ENCODE measurements at places on chromosomes 6 and 20.

DNA sequence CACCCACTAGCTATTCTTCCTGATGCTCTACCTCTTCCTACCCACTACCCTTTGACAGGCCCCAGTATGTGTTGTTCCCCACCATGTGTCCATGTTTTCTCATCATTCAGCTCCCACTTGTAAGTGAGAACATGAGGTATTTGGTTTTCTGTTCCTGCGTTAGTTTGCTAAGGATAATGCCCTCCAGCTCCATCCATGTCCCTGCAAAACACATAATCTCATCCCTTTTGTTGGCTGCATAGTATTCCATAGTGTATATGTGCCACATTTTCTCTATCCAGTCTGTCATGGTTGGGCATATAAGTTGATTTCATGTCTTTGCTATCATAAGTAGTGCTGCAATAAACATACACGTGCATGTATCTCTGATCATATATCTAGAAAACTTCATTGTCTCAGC, 218.3 kb upstream of the STXBP5 start:
- DNase-seq, result no peak

- DNase-seq, result no peak
Measured at GRCh38 chr20:39259010-39259803, 297.1 kb downstream of the DHX35 start.

GRCh38 chr6:166258854-166259276, 49.3 kb downstream of the PRR18 start:
- DNase-seq, result no peak

DNA sequence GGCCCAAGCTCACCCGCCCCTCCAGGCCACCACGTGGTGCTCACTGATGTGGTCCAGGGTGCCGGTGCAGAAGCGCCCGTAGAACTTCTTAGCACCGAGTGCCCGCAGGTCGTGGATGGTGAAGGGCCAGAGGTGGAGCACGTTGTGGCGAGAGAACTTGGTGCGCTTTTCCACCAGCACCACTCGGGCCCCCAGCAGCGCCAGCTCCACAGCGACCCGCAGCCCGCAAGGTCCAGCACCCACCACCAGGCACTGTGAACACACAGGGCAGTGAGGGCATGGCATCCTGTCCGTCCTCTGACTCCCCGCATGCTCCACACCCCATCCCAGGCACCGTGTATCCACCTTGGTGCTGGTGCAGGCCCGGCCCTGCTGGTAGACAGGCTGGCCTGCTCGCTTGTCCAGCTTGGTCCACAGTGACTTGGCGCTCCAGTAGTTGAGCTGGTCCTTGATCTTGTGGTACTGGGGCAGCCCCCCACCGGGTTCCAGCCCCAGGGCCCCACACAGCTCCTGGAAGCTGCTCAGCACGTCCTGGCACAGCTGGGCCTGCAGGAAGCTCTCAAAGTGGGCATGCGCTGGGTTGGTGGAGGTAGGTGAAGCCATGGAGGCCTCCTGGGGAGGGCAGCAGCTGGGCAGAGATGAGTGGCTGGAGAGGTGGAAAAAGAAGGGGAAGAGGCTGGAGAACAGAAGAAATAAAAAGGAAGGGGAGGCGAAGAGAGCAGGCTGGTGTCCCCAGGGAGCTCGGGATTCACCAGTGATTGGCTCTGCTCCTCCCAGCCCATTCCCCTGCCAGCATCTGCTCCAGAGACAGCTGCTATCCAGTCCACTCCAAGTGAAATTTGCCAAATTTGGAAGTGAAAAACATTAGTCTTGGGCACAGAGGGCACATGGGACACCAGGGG, 1.7 kb downstream of the MICAL1 start:
- no peak for DNase-seq

DNA sequence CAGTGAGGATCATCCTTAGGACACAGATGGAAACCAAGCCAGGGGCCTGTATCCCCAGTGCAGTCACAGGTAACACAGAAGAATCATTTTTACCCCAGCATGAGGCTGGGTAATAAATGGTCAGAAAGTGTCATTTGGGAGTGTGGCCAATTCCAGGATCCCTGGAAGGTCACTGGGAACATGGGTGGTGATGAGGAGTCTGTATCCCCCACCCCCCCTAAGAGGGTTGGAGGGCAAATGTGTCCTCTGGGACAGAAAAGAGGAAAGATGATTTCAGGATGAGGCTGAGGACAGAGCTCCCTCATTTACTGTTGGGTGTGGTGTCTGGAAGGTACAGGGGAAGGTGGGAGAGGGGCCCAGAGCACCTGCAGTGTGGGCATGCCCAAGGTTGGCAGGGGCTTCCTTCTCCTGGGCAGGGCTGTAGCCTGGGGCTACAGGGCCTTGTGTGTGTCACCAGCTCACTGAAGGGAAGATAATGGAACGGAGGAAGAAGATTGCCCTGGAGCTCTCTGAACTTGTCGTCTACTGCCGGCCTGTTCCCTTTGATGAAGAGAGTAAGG, 34.5 kb downstream of the PLCG1 start:
- DNase-seq, result no peak

DNA sequence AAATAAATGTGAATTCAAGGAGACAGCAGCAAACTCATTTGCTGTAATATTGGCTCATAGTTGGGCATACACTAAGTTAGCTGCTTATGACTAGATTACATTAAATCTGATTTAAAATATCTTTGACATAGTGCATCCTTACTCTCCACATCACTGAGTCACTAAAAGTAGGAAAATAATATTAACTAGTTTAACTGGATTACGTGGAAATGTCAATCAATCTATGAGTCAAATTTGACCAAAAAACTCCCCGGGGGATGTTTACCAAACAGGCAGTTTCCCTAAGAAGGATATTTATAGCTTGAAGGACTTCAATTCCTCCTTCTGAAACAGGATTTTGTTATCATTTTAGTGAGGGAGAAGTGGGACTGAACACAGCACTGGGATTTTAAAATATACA, 366.5 kb downstream of the ESR1 start:
- DNase-seq, result no peak

- no peak for DNase-seq
Measured at GRCh38 chr6:148351309-148351708, 8.7 kb downstream of the SASH1 start.

DNA sequence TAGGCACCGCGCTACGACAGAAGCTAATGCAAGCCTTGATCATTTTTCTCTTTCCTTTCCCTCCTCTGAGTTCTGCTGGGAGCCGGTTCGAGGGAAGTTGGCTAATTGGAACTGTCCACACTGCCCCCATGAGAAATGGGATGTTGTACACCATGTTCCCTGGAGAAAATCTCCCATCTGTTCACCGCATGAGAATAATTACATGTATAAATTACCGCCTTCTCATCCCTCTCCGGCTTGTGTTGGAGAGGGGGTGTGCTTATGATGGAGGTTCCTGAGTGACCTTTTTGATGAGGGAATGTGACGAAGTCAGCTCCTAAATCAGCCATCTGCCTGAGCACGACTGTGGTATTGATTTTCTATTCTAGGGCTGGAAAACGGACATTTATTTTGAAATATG, 320.2 kb upstream of the SULF2 start:
- DNase-seq, result no peak

DNA sequence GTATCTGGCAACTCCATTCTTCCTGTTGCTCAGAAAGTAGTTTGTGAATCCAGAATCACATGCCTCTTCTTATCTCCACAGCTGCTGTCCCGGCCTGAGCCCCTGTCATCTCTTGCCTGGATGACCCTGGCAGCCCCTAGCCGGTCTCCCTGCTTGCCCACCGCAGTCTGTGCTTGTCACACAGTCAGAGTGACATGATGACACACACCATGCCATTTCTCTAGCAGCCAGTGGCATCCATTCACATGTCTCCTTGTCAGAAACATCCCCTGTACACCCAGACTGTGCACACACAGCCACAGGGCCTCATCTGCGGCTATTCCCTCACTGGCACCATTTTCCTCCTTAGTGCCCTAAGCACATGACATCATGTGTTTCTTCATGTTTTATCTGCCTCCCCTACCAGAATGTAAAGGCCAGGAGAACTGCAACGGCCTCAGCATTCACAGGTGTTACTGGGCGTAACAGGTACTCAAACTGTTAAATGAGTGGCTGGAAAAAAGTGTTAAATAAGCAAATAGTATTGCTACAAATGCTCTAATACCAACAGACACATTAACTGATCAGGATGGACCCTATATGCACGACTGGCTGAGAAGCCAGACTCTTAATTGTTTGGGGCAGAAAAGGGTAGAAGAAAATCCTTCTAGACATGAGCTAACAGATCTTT, 9.6 kb downstream of the ABHD12 start:
- DNase-seq, result no peak

GRCh38 chr6:15527838-15528617, 134.8 kb downstream of the DTNBP1 start:
- DNase-seq, result no peak

DNA sequence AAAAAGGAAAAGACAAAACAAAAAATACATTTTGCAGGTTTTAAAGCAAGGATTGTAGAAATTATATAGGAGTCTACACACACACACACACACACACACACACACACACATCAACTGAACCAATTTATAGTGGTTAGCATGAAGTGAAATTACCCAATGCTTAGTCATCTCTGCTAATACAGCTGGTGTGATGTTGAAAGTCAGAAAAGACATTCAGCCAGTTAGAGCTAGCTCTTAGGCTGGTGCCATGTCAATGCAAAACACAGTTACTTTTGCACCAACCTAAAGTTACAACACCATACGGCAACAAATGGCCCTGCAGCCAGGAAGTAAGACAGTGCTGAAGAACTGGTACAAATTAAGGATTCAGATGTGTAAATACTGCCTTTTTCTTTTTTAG, 15.2 kb downstream of the FAM210B start:
- peak; percentile 10 for DNase-seq

DNA sequence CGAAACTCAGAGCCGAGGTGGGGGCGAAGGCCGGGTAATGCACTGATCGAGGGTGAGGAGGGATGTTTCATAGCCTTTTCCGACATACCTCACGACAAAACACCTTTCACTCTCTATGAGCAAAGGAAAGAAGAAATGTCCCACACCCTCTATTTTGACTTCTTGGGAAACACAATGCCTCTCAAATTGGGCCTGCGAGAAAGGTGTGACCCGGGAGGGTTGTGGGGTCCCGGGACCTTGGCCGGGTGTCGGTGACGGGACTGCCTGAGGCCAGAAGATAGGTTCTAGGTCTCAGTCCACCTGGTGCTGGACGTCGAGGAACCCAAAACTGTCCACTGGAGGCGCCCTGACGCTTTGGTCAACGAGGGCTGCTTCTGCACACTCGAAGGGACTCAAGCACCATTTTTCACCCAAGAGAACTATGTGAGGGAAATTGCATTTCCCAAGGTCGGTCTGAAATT, 41.1 kb upstream of the OSTM1 start:
- DNase-seq, result peak; percentile 36

- no peak for DNase-seq
Measured at GRCh38 chr6:82608781-82609180, 245.2 kb downstream of the TPBG start.

- DNase-seq, result peak; percentile 47
Measured at GRCh38 chr6:134534708-134535149, 216.8 kb upstream of the SGK1 start.

- DNase-seq, result no peak
Measured at GRCh38 chr20:6053776-6054688, at the start of gene LRRN4. LRRN4 (minus strand) TSS chr20:6054060; CDS start chr20:6052799, 1,261 bp downstream.

- no peak for DNase-seq
Measured at GRCh38 chr6:31510007-31510406, 12.1 kb downstream of the MICB start.

- DNase-seq, result no peak
Measured at GRCh38 chr6:165963750-165964149, 203.9 kb downstream of the TBXT start.

GRCh38 chr6:16644540-16645250, 116.6 kb downstream of the ATXN1 start:
- DNase-seq, result no peak

GRCh38 chr6:39140556-39141167, 25.7 kb upstream of the SAYSD1 start:
- no peak for DNase-seq

DNA sequence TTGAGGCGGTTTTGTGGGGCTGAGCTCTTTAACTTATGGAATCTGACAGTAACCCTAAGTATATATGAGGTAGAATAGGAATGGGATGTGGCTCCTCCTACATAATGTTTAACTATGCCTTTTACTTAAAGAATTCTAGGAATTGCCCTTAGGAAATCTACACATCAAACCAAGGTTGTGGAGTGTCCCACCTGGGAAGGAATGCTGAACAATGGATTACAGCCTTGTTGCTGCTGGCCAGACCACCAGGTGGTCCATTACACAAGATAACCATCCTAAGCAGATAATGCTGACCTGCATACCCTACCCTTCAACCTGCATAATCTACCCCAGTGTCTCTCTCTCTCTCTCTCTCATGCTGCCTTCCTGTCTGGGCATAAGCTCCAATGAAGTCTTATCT, 35.0 kb upstream of the SLC22A16 start:
- no peak for DNase-seq

DNA sequence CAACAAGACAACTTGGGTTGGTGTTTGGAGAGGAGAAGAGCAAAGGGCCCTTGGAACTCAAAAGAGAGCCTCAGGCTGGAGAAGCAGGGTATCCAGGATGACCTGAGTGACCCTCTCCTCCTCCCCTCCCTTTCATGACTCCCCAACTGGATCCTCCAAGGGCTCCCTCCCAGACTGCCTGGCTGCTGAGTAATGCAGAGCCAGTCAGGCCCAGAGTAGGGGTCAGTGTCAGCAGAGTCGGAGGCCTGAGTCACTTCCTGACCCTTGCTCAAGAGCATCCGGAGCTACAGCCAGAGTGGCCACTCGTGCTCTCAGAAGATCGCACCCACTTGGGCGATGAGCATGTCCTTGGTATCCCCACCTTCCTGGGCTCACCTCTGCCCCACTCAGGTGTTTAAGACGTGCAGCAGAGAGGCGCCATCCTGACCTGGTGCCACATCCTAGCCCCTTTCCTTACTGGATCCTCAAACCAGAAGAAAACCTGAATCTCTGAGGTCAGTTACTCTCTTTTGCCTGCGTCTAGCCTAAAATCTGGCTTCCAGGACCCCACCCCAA, 2.8 kb upstream of the MAPK13 start:
- peak; percentile 87 for DNase-seq

- DNase-seq, result peak; percentile 52
Measured at GRCh38 chr6:137001299-137001976, 43.3 kb downstream of the IL20RA start.

DNA sequence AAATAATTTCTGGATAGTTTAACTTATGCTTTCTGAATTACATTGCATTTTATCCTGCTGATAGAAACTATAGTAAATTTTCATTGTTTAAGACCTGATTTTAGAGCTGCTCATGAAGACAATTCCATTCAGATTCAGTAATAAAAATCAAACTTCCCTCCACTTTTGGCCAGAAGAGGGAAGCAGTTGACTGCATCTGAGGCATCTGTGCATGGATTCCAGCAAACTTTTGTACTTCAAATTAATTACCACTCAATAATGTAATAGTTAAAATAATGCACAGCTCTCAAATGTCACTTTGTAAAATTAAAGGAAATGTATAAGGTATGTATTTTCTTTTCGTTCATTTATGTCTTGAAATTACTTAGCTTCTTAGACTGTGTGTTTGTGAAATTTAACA, 64.2 kb upstream of the SLC35B3 start:
- DNase-seq, result no peak

- DNase-seq, result no peak
Measured at GRCh38 chr6:35496036-35496840, 641 bp downstream of the TEAD3 start.
